Activated effector memory CD4-positive, alpha-beta T cell treated with Interleukin-2 at 50 U/mL for 16 hours (primary cell): ENCODE measurements at places on chromosomes 4 and X.

DNA sequence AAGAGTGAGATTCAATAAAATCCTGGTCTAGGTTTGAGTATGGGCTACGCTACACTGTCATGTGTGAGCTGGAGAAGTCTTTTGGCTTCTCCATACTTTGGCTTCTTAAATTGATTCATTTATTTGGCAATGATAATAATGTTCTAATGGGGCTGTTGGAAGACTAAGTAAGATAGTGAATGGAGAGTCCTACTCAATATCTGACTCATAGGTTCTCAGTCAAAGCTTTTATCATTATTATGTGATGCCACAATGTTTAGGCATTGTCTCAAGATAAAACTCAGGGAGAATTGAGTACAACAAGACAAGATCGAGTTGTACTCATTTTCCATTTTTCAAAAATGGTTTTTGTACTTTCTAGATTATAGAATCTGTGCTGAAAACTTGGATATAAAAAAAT, 92.5 kb upstream of the VEGFC start:
- no peak for DNase-seq

DNA sequence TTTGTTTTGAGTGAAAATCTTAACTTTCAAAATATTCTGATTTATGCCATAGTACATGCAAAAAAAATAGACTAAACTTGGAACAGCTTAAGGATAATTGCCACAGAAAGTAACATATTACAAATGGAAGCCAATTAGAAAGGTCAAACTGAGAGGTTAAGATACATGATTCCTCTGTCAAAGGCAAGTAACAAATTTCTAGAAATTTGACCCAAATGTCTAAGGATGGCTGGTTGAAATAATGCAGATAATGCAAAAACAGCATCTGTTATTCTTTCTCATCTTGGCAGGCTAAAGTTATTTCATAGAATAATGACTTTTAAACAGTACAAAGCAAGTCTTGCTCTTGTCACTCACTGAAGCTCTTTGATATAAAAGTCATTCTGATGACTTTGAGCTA, 10.5 kb downstream of the FGF5 start:
- DNase-seq, result no peak

DNA sequence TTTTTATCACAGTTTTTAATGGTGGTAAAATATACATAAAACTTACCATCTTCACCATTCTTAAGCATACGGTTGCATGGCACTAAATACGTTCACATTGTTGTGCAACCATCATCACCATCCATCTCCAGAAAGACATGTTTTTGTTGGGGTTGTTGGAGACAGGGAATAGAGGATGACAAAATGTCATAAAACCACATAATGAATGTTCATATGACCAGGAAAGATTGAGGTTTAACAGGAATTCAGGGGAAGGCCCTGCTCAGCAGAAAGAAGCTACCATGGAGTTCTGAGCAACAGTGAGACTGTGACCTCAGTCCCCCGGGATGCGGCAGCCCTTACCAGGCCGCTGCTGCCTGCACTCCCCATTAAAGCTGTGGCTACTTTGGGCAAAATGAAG, 63.9 kb upstream of the TRIM2 start:
- DNase-seq, result no peak

DNA sequence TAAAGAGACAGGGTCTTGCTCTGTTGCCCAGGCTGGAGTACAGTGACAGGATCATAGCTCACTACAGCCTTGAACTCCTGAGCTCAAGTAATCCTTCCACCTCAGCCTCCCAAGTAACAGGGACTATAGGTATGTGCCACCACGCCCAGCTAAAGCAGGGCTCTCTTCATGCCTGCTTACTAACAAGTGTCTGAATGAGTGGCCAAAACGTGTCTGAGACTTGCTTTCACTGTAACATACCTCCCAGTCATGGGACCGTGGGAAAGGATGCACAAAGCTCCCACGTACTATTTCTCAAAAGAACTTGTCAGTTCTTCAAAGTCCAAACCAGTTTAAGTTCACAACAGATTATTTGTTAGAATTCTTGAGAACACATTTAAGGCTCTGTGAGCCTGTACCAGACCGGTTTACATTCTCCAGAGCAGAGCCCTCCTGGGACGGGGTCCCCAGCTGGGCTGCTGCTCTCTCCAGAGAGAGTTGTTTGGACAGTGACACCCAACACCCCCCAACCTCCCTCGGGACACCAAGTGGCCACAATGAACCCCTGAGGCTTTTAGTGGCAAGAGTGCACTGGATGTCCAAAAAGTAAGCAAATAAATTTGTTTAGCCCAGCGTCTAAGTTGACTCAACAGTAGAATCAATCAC, 24.1 kb downstream of the SH3KBP1 start:
- no peak for DNase-seq

DNA sequence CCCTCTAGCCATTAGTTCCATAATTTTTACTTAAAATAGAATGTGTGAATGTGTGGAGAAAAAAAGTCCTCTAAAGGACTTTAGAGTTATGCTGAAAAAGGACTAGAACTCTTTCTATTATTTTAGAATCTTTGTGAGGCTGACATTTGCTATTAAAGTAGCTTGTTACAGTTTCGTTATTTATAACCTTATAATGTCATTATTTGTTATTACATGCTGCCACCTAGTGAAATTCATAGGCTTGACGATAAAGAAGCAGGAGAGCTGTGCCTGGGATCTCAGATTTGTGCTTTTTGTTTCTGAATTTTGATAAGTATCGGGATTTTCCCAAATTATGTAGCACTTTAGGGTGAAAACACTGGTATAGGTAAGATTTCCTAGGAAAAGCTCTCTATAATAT, 38.5 kb upstream of the TAPT1 start:
- DNase-seq, result no peak

DNA sequence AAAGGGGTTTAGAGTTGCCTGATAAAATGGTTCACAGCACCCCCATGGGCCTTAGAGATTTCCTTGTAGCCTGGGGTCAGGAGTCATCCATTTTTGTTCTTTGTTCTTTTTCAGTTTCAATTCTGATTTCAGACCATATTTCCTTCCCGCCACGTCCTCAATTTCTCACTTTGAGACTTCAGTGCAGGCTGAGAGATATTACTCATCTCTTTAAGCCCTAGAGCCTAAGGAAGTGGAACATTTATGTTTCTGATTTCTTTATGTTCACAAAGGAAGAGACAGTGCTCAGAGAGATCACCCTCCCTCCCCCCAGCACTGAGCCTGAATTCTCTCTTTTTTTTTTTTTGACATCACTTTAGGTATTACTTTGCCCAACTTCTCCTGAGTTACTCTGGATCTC, 56.3 kb downstream of the MSN start:
- no peak for DNase-seq

DNA sequence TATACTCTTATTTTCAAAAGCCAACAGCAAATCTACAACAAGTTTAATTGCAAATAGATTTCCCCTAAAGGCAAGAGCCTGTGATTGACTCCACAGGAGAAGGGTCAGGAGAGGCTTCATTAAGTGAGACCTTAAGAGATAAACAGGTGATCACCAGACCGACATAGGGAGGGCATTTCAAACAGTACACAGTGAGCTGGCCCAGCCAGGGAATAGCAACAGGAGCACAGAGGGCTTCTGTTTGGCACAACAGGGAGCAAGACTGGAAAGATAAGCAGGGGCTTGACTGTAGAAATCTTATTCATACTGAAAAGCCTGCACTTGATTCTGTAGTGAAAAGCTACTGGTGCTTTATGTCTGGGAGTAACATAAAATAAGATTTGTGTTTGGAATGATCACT, 3.9 kb downstream of the RUFY3 start:
- no peak for DNase-seq
